ENCODE measurements at places on chromosomes 16 and 17.

- no peak for DNase-seq
These were observed 834 bp upstream of the STAT3 start for GRCh38 chr17:42389135-42389417.

GRCh38 chr16:30535106-30535776, 583 bp upstream of the ZNF747 start:
- DNase-seq, result peak; percentile 51

DNA sequence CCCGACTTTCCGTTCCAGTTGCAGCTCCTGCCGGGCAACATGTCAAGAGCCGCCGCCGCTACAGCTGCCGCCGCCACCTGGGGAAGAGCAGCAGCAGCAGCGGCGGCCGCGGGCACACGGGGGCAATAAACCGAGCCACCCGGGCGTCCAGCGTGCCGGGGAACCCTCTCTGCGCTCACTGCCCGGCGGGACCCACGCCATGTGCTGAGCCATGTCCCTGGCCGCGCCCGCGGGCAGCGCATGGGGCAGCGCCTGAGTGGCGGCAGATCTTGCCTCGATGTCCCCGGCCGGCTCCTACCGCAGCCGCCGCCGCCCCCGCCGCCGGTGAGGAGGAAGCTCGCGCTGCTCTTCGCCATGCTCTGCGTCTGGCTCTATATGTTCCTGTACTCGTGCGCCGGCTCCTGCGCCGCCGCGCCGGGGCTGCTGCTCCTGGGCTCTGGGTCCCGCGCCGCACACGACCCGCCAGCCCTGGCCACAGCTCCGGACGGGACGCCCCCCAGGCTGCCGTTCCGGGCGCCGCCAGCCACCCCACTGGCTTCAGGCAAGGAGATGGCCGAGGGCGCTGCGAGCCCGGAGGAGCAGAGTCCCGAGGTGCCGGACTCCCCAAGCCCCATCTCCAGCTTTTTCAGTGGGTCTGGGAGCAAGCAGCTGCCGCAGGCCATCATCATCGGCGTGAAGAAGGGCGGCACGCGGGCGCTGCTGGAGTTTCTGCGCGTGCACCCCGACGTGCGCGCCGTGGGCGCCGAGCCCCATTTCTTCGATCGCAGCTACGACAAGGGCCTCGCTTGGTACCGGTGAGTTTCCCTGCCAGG, 604 bp downstream of the HS3ST3B1 start:
- DNase-seq, result peak; percentile 27

GRCh38 chr17:74049967-74050458, 153.5 kb upstream of the RPL38 start:
- no peak for DNase-seq

DNA sequence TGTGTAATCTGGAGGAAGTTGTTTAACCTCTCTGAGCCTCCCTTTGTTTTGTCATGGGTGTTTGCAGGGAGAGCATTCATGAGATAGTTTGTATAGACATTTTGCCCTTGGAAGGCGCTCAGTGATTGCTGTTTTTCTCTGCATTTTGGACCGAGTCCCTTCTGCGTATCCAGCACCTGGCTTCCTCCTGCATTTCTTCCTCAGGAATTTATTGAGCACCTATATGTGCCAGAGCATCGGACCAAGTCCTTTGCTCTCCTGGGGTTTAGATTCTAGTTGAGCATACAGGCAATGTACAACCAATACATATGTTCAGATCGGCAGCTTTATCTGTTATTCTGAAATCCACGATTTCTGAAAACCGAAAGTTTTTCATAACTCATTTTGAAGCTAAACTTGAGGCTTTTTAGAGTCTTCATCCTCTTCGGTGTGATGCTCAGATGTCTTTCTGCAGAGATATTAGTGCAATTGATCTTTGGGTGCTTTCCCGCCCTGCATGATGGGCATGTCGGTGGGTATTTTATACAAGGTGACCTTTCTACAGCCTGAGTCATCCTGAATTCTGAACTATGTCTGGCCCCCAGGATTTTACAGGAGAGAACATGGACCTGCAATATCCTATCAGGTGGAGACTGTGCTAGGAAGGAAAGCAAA, 4.1 kb downstream of the IL4R start:
- no peak for DNase-seq
